Sciatic nerve (tissue), 2 donors: ENCODE measurements at places on chromosomes 2 and 18. TPM values are rescaled to one million over a fixed set of nuclear protein-coding genes. Genes with fewer than 3 reads are reported as not detected.

GRCh38 chr2:22904126-22904684 is 480.8 kb upstream of the KLHL29 start:
- no peak for DNase-seq

GRCh38 chr18:79566771-79567431 is 112.7 kb upstream of the CTDP1 start:
- peak; percentile 45 for DNase-seq

DNA sequence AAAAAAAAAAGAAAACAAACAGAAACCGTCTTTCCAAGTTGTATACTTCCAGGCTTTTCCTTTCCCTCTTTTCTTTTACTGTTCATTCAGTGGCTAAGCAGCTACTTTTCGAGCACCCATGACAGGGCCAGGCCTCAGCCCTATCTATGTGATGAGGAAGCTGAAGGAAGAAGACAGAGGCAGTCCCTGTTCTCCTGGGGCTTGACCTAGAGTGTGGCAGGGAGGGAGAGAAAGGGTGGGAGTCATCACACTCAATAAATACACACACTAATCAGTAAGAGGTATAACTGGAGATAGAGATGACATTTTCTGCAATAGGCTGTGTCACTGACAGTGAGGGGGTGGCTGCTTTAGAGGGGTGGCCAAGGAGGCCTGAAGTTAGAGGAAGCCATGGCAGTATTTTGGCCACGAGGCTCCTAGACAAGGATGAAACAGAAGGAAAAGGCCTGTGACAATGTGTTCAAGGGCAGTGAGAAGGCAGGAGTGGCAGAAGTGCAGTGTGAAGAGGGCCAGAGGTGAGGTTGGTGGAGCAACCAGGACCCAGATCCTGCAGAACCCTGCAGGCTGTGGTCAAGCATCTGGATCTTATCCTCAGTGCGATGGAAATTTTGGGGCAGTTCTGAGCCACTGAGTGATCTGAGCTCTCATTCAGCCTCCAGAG is 131.8 kb upstream of the TTC39C start:
- DNase-seq = no peak

GRCh38 chr2:112679484-112679883 is 33.7 kb downstream of the SLC20A1 start:
- DNase-seq = no peak

Gene KIAA2012
- not detected for total RNA-seq

- no peak for DNase-seq
These were observed 8.2 kb downstream of the MXD1 start for GRCh38 chr2:69923116-69923515.

- DNase-seq = no peak
These were observed 3.3 kb upstream of the SATB2 start for GRCh38 chr2:199460846-199461710.

DNA sequence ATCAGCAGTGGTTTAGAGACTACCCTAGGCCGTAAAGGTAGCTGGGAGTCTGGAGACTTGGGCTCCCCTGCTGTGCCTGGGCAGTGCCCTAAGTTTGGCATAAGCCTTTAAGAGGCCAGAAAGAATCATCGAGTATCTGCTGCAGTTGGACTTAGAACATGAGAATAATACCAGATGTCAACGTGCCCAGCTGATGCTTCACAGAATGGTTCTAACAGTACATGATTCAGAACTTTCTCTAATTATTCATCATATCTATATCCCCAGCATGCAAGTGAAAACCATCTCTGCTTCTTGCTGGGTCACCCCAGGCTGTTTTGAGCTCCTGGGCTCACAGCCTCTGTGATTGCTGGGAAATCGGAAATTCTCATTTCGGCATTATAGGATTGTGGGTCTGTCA is 118.1 kb downstream of the NCK2 start:
- DNase-seq = no peak

Gene RNF125
- 8.5 TPM for total RNA-seq

Gene CELF4
- total RNA-seq = 0.45 TPM

DNA sequence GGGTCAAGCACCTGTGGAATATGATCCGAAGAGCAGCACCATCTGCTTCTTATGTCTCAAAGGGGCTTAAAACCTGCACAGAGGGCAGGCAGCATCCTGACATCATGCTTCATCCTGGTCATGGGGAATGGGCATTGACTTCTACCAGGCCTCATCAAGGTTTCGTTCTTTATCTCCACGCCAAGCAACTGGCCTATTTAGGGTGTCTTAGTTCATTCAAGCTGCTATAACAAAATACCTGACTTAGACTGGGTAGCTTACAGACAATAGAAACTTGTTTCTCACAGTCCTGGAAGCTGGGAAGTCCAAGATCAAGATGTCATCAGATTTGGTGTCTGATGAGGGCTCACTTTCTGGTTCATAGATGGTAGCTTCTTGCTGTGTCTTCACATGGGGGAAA is 69.4 kb downstream of the MYO3B start:
- no peak for DNase-seq

Gene GLS
- total RNA-seq = 165 TPM
